ENCODE measurements at places on chromosomes 4 and X. TPM values are rescaled to one million over a fixed set of nuclear protein-coding genes. Genes with fewer than 3 reads are reported as not detected.
A peak's percentile ranks its signal among the peaks of the same experiment; 100 is the strongest.

DNA sequence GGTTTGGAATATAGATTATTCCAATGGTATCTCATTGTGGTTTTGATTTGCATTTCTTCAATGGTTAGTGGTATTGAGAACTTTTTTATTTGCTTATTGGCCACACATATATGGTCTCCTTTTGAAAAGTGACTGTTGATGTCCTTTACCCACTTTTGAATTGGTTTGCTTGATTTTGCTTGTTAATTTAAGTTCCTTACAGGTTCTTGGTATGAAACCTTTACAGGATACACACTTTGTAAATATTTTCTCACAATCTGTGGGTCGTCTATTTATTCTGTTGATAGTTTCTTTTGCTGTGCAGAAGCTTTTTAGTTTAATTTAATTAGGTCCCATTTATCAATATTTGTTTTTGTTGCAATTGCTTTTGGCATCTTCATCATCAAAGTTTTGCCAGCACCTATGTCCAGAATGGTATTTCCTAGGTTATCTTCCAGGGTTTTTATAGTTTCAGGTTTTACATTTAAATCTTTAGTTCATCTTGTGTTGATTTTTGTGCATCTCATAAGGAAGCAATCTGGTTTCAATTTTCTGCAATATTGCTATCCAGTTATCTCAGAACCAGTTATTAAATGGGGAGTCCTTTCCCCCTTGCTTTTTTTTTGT lies 475.7 kb upstream of the PABPC4L start:
- DNase-seq = no peak

The PLS3 gene
- 1.6 TPM for total RNA-seq

The DGAT2L6 gene
- not detected for total RNA-seq

DNA sequence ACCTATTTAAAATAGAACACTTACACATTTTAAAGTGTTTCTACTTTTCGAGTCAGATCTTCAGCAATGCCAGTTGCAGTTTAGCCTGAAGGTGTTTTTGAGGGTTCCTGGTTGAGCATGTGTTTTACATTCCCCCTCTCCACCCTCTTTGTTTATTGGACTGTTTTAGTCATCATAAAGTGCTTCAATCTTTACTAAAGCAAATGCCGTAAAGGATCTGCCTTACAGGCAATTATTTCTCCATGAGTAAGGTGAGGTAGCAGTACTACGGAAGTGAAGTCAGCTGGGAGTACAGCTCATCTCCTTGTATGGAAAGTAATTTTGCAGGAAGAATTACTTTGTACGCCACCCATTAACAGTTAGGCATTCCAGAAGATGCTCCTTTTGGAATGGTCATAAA lies 36.9 kb downstream of the PDLIM5 start:
- DNase-seq = no peak

DNA sequence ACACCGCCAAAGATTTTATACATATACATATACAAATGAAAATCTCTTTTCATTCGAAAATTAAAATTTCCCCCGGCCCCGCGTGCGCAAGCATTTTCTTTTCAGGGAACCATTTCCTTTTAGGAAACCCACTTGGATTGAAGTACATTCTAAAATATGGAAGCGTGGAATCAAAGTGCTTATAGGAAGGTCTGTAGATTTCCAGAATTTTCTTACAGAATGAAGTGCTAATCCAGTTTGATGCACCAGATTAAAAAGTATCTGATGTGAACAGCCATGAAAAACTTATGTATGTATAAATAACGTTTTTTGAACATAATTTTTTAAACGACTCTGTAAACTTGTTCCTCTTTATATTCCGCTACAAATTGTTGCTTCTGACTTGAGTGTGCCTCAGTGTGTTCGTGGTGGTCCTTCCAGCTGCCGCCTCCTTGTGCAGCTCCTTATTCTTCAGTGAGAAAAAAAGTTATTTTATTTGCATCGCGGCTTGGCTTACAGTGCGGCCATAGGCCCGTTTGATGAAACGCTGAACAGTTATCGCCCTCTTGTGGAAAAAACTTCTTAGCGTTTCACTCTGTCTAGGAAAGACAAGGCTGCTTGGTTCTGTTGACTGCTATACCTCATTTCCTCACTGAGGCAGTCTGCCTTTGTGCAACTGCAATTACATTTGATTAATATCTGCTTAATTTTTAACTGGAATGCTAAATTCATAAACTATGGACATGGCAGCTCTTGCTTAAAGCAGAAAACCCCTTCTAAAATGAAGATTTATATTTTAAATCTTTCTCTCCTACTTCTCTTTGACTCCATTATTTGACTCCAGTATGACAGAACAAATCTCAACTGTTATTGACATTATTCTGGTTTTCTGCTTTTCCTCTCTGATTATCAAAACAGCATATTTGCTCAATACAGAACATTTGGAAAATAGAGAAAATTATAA lies 4.7 kb upstream of the NKX6-1 start:
- no peak for DNase-seq

- DNase-seq = no peak
These were observed 288.5 kb downstream of the TENM3 start for GRCh38 chr4:182531555-182532162.

- DNase-seq = no peak
These were observed 30.9 kb downstream of the AR start for GRCh38 chrX:67574696-67575095.

DNA sequence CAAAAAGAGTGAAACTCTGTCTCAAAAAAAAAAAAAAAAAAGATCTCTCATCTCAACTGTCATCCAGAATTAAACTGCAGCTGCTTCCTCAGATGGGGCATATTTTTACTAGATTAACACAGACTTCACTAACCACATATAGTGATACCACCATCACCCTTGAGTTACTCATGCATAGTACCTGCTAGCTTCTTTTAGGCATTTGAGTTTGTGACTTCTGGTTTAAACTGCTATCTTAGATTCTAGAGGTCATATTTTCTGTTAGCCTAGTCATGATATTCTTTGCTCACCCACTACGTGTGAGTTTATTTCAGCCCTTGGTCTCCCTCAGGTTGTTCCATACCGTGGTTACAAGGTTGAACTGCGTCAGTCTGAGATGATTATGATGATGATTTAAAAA lies 154.9 kb upstream of the BMP3 start:
- no peak for DNase-seq

- no peak for DNase-seq
These were observed 15.2 kb downstream of the SHROOM4 start for GRCh38 chrX:50798783-50799182.

The TMPRSS11B gene
- total RNA-seq = not detected

- DNase-seq = peak; percentile 67
These were observed 55.0 kb downstream of the FAM53A start for GRCh38 chr4:1628892-1629698.

The IL21 gene
- not detected for total RNA-seq

GRCh38 chr4:158768555-158769174 lies at the start of gene FNIP2:
TSS of gene FNIP2 (plus strand) at chr4:158769026. CDS start at chr4:158769213, 187 bp downstream.
- DNase-seq = peak; percentile 77

DNA sequence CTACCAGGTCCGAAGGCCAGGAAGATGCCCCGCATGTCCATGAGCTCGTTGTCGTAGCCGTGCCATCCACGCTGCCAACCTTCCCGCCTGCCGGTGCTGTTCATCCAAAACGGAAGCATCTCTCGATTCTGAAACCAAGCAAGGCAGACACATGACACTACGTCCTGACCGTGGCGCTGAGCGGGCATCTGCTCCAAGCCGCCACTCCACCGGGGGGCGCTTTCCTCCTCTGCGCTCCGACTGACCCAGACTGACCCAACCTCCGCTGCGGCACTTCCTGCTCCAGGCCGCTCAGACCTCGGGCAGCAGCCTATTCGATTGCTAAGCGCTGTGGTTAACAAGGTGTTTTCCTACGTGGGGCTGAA lies 120.5 kb downstream of the ENPP6 start:
- DNase-seq = peak; percentile 31

DNA sequence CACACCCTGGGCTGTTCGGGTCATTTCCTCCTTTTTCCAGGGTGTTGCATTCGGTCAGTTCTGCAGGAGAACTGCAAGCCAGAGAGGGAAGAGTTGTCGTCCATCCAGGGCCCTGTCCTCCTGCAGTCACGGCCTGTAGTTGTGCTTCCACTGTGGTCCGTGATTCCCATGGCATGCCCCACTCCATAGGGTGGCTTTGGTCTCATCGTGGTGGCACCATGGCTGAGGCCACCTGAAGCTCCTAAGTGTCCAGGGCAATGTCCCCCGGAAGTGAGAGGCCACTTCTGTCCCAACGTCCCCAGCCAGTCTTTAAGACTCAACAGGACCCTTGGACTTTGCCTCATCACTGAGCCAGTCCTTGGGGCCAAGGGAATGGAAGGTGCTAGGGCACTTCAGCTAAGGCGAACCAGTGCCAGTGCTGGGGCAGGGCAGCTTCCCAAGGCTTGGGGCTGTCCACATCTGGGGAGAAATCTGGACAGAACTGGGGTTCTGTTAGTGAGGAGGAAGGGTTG lies 83.7 kb downstream of the HTRA3 start:
- DNase-seq = no peak

The SOD3 gene
- not detected for total RNA-seq

- DNase-seq = no peak
These were observed 44.0 kb upstream of the IGFBP7 start for GRCh38 chr4:57154191-57154590.

The PDGFC gene
- total RNA-seq = not detected

GRCh38 chr4:26412381-26413372 lies 77.6 kb downstream of the CCKAR start:
- no peak for DNase-seq

DNA sequence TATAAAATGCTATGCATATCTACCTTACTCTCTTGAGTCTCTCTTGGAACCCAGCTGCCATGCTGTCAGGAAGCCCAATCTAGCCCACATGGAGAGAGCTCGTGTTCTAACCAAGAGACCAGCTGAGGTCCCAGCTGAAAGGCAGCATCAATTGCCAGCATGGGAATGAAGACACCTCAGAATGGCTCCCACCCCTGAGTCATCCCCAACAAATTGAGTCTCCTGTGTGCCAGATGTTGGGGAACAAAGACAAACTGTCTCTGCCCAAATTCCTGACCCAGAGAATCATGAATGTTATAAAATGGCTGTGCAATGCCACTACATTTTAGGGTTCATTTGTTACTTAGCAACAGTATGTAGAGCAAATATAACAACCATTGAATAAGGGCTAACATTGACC lies 105.2 kb upstream of the STX18 start:
- no peak for DNase-seq

The RGS12 gene
- total RNA-seq = 2.9 TPM

GRCh38 chr4:110780538-110780937 lies 157.7 kb upstream of the PITX2 start:
- no peak for DNase-seq

- no peak for DNase-seq
These were observed 942.7 kb upstream of the NDST4 start for GRCh38 chr4:116055857-116056827.

The PPEF1 gene
- not detected for total RNA-seq

GRCh38 chrX:6852869-6853268 lies 294.6 kb upstream of the STS start:
- no peak for DNase-seq

- DNase-seq = no peak
These were observed 44.6 kb upstream of the MBNL3 start for GRCh38 chrX:132533409-132533808.

DNA sequence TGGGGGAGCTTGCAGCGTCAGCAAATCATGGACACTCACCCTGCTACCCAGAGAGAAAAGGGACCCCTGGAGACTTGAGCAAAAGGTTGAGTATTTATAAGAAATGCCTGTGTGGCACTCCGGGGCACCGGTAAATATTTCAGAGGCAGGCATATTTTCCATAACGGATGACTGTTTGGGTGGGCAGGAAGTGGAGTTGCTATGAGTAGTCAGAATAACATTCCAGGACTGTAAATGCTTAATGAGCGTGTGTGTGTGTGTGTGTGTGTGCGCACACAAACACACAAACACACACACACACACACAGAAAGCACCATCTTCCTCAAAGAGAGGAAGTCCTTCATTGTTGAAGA lies 74.6 kb downstream of the MXRA5 start:
- no peak for DNase-seq

GRCh38 chrX:2391869-2392606 lies 108.7 kb downstream of the DHRSX start:
- no peak for DNase-seq

DNA sequence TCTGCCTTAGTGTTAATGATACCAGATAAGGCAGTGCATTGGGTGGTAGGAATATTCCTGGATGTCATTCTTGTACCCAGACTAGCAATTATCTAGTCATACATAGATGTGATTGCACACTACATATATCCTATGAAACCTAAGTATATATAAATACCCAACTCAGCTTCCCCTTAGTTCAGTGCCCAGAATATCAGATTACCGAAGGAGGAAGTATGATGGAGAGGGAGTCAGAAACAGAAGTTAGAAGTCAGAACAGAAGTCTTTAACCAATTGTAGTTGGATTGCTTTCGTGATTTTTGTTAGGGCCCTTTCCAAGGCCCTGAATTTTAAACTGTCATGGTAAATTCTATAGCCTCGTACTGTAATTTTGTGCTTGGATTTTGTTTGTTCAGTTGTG lies 42.9 kb downstream of the MOB1B start:
- no peak for DNase-seq

- peak; percentile 45 for DNase-seq
These were observed 52.8 kb upstream of the PPP3CA start for GRCh38 chr4:101400096-101400495.

GRCh38 chrX:147779173-147779572 lies 132.5 kb upstream of the FMR1 start:
- no peak for DNase-seq

DNA sequence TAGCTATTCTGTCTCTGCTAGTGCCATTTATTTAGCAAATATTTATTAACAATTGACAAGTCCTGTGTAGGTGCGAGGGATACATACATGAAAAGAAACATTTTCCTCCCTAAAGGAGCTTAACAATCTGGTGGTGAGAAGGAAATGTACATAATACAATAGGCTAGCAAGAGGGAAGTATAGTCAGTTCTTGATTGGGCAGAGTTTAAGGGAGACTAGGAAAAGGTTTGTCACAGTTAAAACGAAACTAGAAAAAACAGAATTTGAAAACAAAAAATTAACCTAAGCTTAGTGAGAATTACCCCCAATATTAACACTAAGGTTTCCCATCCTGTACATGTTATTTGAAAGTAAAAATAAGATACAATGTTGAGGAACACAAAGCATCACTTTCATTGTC lies 8.6 kb upstream of the MAML3 start:
- DNase-seq = no peak

GRCh38 chrX:12497832-12498591 lies 293.2 kb upstream of the PRPS2 start:
- DNase-seq = no peak

Measured in activated naive CD8-positive, alpha-beta T cell treated with anti-CD3 and anti-CD28 coated beads for 36 hours (primary cell).